Calu3 (cell line): ENCODE measurements at places on chromosomes 2 and 18.

DNA sequence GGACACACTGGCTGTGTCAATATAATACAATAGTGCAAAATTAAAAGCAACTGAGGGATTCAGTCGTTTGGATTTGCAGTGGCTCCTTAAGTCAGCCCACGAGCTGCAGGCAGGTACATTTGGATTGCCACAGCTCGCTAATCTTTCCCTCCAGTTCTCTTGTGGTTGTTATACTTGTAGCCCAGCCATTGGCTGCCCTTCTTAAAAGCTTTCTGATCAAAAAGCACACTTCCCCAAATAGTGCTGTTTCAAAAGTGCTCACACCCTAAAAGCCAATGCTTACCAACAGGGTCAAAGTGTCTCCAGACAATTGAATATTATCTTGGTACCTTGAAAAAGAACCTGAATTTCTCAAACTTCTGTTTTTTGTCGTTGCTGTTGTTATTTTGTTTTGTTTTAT, 404.7 kb upstream of the FAM98A start:
- no peak for DNase-seq

DNA sequence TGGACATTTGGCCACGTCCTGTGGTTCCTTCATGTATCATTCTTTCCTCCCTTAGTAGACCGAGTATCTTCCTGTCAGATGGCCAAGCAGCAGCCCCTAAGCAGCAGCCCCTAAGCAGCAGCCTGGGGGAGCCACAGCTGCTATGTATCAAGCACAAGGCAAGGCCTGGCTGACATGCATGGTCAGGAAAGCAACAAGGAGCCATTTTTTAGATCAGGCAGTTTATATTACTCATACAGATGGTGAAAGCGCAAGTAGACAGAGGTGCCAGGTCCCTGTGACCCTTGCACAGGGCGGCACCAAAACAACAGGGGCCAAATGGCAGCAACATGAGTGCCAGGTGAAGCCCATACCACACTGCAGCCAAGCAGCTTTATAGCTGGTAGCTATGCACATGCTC, 22.1 kb downstream of the CHCHD5 start:
- DNase-seq: no peak

GRCh38 chr18:9705183-9705829, 2.8 kb upstream of the RAB31 start:
- no peak for DNase-seq

- no peak for DNase-seq
Observed at GRCh38 chr2:16717477-16717876, 51.8 kb upstream of the CYRIA start.

DNA sequence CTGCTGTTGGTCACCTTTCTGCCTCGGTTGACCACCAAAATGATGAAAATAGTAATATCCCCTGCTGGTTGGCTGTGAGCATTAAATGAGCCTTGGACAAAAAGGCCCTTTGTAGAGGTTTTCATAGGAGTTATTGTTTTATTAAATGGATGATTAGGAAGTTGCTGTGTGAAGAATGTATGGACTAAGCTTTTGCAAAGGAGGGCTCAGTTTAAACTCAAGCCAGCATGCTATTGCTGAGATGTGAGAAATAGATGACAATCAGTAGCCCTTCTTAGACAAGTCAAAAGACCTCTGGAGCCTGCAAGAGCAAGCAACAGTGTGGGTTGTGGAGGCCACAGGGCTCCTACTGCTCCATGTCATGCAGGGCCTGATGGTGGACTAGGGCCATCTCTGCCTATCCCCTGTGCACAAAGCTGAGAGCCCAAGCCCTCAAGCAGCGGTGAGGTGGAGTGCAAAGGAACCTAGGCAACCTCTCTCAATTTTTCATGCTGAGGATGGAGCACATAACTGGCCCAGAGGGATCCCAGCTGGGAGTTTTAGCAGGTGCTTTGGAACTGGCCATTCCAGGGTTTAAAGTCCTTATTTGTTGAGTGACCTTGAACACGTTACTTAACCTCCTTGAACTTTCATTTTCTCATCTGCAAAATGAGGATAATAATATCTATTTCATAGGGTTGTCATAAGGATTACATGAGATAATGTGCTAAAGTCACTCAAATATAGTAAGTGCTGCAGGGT, 37.1 kb downstream of the FOSL2 start:
- DNase-seq: no peak

- DNase-seq: no peak
Observed at GRCh38 chr2:165796129-165796528, 2.1 kb upstream of the GALNT3 start.

DNA sequence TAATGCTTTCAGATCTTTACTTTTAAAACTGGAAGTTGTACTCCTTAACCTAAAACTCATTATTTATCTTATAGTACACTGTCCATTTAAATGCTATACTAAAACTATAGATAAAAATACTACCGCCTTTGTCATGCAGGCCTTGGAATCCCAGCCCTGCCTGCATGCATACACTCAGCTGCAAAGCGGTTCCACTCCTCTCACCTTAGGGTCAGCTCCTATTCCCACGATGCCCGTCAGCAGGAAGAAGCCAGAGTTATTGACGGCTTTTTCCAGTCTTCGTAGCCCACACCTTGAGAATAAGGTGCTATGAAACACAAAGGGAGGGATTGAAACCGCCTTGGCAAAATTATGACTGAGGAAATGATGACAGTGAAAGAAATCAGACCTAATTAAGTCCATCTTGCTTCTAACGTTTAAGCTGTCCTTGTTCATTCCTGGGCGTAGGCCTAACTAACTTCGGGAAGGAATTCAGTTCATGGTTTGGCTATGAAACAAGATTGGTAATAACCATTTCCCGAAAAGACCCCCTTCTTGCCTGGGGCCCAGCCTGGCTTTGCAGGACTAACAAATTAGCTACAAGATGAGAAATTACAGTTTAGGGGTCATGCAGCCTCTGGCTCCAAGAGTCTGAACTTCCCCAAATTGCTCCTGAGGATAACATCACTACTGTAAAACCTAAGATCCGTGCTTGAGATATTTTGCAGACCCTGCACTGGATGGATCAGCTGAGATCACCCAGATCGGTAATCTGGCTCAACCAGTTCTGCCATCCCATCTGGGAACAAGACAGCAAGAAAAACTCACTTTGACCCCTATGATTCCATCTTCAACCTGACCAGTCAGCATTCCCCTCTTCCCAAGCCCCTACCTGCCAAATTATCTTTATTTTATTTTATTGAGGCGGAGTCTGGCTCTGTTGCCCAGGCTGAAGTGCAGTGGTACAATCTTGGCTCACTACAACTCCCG, 17.1 kb downstream of the EPB41L5 start:
- DNase-seq: no peak

DNA sequence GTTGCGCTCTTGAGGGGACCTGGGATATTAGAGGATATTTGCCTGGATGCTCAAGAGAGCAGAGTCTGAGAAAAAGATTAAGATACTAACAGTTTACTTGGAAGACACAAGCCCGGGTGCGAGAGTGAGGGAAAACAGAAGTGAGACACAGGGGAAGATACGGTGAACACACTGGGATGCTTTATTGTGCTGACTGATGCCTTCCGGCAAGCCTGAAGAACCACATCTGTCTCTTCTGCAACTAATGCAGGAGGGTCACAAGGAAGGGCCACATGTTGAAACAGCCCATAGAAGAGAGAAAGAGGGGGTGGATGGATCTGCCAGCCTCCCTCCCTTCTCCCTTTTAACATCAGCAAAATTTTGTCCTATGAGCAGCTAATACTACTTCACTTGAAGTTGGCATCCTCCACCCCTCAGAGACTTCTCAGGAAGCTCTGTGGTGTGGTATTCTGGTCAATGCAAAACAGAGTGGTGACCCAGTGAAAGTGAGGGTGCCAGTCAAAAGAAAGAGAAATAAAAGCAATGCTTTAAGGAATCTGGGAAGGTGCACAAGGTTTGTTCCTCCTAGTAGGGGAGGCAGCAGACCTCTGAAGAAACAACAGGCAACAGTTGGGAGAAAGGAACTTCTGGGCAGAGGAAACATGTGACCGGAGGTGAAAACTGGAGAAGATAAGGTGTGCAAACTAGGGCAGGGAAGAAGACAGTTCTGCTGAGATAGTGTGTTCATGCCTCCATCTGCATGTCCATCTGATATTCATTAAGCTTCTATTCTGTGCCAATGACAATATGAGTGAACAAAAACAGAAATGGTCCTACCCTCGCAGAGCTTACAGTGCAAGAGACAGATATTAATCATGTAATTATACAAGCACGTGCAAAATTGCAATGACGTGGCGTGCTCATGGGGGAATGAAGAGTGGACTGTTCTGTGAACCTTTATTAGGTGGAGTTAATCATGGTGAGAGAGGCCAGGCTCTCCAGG, 107.1 kb downstream of the LYPD6B start:
- DNase-seq: no peak

DNA sequence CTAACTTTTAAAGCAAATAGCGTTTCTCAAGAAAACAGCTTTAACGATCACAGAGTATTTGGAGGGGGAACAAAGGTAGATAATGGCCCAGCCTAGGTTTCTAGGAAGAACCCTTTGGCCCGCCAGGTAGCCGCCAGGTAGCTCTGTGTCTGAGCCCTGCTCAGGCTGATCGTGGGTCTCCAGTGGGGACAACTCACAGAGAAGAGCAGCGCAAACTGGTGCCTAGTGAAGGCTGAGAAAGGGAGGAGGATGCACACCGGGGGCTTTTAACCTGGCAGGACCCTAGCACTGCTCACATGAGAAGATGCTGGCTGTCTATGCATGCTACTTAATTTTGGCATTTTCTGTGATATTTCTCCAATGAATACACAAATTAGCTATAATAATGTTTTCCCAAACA, 5.8 kb downstream of the NGEF start:
- no peak for DNase-seq

GRCh38 chr18:36610258-36610657, 218.5 kb downstream of the TPGS2 start:
- DNase-seq: no peak

DNA sequence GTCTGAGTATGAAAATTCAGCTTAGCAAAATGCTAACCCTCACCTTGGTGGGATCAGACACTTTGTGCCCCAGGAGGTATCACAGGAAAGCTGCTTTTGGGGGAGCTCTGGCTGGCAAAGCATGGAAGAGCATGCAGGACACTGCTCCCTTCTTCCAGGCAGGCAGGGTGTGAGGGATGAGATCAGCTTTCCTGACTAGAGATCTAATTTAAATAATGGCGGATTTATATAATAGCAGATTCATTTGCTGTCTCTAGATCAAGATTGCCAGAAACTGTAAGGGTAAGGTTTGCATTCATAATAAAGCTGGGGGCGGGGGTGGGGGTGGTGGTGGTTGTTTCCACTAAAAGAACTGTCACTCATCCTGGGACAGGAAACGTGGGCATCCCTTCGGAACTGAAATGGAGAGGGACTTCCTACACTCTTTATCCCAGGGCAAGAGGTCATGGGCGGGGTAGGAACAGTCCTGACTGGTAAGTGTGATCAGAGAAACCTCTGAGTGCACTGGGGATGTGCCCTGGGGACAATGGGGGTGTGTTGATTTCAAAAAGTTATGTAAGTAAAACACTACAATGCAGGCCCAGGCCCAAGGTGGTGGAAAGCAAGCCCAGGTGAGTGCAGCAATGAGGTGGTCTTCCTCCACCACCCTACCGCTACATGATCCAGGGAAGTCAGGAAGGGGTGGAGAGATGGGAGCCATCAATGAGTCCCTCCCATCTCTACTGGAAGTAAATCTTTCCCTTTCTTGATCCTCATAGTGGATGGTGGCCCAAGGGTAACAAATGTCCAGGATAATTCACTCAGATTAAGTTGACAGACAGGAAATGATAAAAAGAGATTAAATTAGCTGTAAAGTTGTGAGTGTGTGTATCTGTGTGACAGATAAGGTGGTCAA, 171.4 kb upstream of the SERPINE2 start:
- DNase-seq: no peak

GRCh38 chr2:27400348-27401135, 8.8 kb downstream of the PPM1G start:
- DNase-seq: no peak

DNA sequence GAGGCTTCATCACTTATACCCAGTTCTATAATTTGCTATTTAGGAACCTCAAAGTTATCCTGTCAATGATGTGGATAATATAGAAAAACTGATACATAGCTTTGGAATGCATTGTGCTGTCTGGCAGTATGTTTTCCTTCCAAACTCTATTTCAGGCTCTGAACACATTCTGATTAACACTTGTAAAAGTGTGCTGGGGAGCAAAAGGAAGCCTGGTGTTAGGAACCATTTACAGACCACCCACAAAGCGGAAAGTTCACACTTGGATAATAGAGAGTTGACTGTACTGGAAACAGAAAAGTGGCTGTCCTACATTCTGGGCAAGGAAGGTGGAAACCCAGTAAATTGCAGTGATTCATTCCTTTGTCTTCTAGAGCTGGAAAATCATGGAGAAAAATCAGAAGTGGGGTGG, 114.5 kb upstream of the ZFP36L2 start:
- no peak for DNase-seq

- no peak for DNase-seq
Observed at GRCh38 chr2:13334545-13334944, 617.8 kb downstream of the TRIB2 start.
